ENCODE measurements at places on chromosomes 5 and 9. TPM values are rescaled to one million over a fixed set of nuclear protein-coding genes. Genes with fewer than 3 reads are reported as not detected.

- no peak for DNase-seq
These were observed 67.0 kb upstream of the DAB2IP start for GRCh38 chr9:121584421-121584820.

GRCh38 chr5:55929020-55929799, 65.6 kb downstream of the IL6ST start:
- DNase-seq, result no peak

- no peak for DNase-seq
These were observed 556.8 kb downstream of the RAB3C start for GRCh38 chr5:59139695-59140094.

GRCh38 chr5:41527201-41527779, 16.9 kb upstream of the PLCXD3 start:
- peak; percentile 99 for DNase-seq

GRCh38 chr9:134185536-134186011, 21.2 kb upstream of the RNU6ATAC start:
- DNase-seq, result no peak

DNA sequence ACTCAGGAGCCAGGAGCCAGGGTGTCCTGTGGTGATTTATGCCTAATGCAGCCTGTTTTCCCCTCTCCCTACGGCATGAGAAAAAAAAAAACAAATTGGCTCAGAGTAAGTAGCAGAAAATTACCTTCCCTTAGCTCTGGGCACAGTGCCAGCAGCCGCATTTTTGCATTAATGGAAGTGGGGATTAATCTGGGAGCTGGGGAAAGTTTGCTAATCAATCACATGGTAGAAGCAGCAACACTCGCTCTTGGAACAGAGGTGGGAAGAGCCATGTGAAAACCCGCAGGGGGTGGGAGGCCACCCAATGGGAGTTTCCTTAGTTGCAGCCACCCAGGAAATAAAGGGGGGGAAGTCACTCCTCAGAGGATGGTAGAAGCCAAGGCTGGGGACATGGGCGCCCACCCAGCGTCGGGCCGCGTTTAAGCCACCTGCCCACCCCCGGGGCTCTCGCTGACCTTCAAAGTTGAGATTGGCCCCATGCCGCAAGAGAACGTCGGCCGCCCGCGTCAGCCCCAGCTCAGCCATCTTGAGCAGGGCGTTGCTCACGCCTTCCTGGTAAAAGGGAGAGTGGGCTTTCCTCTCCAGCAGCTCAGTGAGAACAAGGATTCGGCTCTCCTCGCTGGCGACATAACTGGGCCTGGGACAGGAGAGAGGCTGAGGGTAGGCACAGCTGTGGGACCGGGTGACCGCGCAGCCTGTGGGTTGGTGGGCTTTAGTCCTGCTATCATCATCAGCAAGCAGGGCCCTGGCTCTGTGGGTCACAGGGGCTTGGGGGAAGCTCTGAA, 1.7 kb downstream of the ASB6 start:
- no peak for DNase-seq

DNA sequence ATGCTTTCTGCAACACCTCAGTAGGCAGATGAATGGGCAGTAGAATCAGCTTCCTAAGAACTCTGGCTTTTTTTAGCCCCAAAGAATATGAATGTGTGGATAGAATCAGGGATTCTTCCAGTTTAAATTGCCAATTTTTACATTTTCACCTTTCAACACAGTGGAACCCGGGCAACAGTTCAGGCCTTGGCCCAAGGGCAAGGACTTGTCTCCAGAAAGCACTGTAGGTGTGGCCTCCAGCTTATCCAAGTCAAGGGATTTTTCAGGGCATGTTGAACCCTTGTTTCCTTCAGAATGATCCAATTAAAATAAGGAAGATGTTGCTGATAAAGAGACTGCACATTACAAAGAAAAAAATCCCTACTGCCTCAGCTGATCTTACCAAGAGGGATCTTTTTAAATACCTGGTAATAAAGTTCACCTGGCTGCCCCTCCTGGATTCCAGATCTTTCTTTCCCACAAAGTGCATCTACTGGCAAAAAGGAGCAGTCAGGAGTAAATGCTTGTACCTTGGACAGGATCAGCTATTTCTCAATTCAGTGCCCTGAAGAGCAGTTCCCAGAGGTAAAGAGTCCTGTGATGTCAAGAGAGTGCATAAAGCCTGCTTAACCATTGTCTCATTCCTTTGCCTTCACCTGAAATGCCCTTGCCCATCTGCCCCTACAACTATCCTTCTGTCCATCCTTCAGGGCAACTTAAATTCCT, 80.1 kb upstream of the PLPP6 start:
- DNase-seq, result no peak

- peak; percentile 21 for DNase-seq
These were observed 399.5 kb downstream of the ENC1 start for GRCh38 chr5:74240783-74241750.

DNA sequence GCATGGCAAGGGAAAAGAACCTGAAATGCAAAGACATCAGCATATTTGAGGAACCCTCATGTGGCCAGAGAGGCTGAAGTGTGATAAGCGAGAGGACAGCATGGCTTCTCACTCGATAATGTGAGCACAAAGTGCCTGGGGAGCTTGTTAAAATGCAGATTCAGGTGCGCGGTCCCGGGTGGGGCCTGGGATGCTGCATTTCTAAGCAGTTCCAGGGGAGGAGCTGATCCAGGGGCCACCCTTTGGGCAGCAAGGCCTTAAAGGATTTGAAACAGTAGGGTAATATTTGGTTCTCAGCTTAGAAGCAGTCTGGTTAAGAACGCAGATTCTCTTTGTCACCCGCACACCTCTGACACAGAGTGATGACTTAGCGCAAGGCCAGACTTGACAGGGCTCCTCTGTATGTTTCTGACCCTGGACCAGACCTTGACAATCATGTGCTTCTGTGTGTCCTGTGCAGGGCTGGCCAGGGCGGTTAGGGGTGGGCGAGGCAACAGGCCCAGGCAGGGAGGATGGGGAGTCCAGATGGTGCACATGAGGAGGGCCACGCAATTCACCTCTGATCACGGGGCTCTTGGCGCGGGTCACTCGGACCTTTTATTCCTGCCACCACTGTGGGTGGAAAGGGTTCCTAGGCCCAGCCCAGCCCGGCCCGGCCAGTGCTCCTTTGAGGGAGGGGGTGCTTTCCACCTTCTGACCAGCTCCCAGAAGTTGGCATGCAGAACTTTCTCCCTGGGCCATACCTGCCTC, 62.8 kb upstream of the TBC1D2 start:
- DNase-seq, result no peak

DNA sequence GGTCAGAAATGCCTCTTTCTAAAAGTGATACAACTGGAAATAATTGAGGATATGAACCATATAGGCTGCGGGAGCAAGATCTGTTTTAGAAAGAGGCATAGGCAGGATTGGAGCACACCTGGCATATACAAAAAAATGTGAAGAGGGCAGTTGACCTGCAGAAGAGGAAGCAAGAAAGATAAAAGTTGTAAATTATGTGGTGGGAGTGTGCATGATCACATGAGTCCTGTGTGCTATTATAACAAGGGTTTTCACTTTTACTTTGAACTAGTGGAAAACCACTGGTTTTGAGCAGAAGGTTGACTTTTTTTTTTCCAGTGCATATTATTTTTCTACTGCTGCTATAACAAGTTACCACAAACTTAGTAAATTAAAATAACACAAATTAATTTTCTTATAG, 489.3 kb downstream of the ANXA1 start:
- no peak for DNase-seq

- DNase-seq, result no peak
These were observed 401.4 kb downstream of the PSAT1 start for GRCh38 chr9:78698371-78698770.

DNA sequence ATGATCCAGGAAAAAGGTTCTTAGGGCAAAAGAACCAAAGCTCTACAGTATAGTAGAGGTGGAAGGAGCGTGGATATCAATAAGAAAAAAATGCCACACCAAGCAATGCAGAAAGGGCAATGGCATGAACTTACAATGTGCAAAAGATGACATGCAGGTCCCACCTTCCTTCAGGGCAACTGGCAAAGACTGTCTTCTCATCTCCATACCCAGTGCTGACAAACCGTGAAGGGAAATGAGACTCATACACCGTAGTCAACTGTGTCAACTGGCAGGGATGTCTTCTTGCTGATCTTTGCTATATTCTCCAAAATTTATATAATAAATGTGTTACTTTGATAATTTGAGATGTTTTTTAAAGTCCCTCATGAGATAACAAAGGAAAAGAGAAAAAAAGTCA, 36.0 kb downstream of the MED27 start:
- DNase-seq, result no peak

GRCh38 chr5:95763941-95764340, 32.8 kb downstream of the RHOBTB3 start:
- DNase-seq, result no peak

DNA sequence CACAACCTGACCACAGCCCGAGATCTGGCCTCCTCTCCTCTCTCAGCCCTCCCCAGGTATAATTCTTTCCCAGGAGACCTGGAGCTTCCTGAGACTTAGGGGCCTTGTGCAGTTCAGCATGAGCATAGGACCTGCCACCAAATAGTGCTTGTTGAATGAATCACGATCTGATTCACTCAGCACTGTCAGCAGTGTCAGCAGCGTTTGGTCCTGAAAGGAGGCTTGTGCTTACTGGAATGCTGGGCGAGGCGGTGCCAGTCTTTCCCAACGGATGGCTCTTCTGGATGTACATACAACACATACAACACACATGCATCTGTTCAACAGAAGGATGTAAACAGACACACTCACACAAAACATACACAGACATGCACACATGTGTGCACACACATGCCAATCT, 173.3 kb downstream of the COL23A1 start:
- peak; percentile 43 for DNase-seq

DNA sequence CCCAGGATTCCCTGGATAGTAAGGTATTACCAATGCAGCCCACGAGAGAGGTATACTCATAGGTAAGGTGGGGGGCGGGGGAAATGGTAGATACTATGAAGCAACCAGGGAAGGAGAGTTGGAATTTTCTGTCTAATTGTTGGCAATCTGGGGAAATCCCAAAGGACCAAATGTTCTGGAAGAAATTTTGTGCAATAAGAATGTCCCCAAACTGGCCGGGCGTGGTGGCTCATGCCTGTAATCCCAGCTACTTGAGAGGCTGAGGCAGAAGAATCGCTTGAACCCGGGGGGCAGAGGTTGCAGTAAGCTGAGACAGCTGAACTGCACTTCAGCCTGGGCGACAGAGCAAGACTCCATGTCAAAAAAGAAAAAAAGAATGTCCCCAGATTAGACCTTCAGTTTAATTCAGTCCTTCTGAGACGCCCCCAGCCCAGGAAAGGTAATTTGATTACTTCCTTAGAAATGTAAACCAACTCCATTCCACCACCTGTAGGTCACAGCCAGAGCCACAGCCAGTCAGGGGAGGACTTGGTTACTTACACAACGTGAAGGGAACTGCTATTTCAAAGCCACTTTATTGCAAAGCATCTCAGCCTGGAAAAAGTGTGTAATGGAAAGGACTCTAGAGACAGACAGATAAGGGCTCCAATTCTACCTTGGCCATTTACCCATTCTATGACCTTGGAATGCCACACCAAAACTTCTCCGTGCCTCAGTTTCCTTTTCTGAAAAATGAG, 50.0 kb upstream of the KLF4 start:
- no peak for DNase-seq

- no peak for DNase-seq
These were observed 57.1 kb downstream of the RETREG1 start for GRCh38 chr5:16559702-16560101.

- DNase-seq, result no peak
These were observed 351.5 kb downstream of the MED10 start for GRCh38 chr5:6026766-6027406.

DNA sequence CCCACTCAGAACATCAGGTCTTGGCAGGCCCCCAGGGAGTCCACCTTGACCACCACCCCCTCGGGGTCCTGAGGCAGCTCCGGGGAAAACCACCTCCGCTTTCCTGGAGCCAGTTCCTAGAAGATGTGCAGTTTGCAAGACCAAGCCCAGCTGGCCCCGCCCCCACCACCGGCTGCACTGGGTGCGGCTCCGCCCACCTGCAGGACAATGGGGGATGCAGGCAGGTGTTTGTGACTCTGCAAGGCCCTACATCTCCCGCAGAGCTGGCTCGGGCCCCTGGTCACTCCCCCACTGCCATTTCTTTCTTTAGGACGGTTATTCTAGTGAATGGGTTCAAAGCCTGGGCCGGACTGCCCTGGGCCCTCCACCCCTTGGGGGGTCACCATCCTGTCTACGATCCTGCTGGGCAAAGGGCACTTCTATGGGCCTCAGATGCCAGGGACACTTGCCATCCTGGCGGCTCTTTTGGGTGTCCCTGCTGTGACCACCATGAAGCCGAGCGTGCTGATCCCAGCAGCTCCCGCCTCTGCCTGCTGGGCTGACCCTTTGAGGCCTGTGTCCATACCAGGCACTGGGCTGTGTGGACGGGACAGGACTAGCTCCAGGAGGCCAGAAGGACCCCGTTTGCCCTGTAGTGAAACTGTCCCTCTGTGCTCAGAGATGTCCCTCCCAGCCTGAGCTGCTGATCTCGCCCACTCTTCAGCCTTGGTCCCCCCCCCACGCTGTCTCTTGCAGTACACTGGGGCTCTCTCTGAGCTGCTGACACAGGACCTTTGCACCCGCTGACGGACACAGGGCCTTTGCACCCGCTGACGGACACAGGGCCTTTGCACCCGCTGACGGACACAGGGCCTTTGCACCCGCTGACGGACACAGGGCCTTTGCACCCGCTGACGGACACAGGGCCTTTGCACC, 5.9 kb upstream of the NACC2 start:
- DNase-seq, result no peak

ORM2 gene
- total RNA-seq, result not detected

FBP1 gene
- total RNA-seq, result not detected

LCN9 gene
- total RNA-seq, result not detected

ZNF618 gene
- 2.2 TPM for total RNA-seq

MZB1 gene
- total RNA-seq, result not detected

SPINK5 gene
- total RNA-seq, result not detected

FGF1 gene
- 4.0 TPM for total RNA-seq

SLC36A3 gene
- not detected for total RNA-seq

PCDHB4 gene
- total RNA-seq, result not detected

SLC34A1 gene
- 0.10 TPM for total RNA-seq
